Stimulated activated CD4-positive, alpha-beta T cell treated with anti-CD3 and anti-CD28 coated beads, Interleukin-1b, Interleukin-23, amount 100 ng/mL, for 1 hour (primary cell): ENCODE measurements at places on chromosomes 5 and 9.

GRCh38 chr9:123232332-123232731 is 36.1 kb downstream of the STRBP start:
- DNase-seq = no peak

DNA sequence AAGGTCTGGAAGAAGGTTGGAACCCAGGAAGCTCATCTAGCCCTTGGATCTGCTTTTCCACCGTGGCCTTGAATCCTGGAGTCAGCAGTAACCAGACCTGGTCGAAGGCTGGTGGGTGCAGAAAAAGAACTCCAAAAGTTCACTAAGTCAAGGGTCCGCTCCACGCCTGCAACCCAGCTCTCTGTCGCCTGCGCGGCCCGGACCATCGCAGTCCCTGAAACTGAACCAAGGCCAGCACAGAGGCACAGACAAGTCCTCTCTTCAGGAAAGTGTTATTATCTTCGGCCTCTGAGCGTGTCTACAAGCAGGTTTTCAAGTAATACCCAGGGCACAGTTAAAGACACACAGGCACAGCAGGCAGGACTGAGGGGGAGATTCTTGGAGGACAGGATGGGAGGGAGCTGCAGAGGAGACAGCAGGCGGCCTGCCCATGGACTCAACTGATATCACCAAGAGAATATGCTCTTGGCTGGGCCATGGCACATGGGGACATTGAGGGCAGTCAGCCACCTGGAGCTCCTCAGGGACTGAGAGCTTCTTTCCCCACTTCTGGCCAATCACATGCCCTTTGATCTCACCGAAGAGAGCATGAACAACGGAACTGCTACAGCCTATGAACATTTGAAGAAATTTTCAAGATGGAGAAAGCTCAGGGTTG is 45.8 kb upstream of the SEMA4D start:
- DNase-seq = no peak

DNA sequence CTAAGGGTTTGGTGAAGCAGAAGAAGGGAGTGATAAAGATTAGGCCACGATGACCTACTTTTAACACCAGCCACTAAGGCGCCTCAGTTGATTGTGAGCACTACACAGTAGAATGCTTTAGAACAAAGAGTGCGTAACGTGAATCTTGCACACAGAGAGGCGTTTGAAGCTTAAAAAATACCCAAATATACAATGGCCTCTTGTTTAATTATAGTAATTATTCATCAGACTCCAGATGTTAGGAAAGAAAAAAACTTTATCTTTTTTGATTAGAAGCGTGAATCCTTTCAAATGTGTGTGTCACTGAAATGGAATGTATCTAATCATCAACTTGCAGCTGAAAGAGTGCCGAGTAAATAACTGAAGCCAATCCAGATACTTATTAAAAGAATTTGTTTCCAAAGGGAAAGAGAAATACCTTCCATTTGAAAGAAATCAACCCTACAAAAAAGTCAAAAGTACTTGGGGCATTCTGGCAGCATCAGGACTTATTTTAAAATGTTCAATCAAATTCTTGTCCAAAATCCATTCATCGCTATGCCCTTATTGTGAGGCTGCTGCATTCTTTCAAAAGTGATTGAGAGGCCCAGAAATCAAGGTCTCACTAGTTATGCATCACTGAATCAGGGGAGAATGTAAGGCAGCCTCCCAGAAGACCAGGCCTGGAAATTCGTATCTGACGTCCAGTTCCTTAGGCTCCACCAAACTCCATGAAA is 337.5 kb downstream of the ZNF608 start:
- DNase-seq = no peak

- DNase-seq = no peak
These were observed 82.2 kb upstream of the HSPA9 start for GRCh38 chr5:138657360-138657759.

DNA sequence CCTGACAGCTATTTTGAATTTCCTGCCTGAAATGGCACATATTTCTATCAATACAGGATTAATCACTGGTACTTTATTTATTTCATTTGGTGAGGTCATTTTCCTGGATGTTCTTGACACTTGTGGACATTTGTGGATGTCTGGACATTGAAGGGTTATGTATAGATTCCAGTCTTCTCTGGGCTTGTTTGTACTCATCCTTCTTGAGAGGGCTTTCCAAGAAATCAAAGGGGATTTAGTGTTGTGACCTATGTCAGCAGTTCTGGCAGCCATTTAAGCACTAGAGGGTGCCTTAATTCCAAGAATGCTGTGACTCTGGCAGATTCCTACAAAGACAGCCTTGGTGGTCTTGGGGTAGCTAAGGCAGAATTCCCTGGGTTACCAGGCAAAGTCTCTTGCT is 259.7 kb downstream of the CSNK1G3 start:
- DNase-seq = no peak

DNA sequence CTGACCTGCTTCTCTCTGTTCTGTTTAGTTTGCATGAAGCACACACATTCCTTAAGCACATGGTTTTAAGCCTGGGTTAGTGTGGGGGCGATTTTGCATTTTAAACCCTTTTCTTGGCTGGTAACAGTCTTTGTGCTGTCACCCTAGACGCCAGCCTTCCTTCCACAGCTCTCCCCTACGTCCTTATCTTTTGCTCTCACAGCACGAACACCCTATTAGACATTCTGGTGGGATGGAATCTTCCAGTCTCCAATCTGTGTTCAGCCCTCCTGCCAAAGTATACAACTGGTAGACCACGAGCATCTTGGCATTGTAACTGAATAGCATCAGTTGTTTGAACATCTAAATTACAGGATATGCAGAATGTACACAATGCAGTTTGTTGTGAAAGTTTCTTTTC is 316.9 kb upstream of the IRX2 start:
- DNase-seq = no peak

DNA sequence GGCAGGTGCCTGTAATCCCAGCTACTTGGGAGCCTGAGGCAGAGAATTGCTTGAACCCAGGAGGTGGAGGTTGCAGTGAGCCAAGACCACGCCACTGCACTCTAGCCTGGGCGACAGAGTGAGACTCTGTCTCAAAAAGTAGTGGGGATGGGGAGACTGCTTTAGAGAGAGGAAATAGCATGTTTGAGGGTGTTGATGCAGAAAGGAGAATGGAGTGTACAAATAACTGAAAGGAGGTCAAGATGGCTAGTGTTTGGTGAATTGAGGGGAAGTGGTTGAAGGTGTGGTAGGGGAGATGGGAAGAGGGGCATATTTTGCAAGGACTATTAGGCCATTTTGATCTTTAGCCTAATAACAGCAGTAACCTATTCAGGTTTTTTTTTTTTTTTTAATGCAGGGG is 18.2 kb downstream of the TENT2 start:
- DNase-seq = no peak

DNA sequence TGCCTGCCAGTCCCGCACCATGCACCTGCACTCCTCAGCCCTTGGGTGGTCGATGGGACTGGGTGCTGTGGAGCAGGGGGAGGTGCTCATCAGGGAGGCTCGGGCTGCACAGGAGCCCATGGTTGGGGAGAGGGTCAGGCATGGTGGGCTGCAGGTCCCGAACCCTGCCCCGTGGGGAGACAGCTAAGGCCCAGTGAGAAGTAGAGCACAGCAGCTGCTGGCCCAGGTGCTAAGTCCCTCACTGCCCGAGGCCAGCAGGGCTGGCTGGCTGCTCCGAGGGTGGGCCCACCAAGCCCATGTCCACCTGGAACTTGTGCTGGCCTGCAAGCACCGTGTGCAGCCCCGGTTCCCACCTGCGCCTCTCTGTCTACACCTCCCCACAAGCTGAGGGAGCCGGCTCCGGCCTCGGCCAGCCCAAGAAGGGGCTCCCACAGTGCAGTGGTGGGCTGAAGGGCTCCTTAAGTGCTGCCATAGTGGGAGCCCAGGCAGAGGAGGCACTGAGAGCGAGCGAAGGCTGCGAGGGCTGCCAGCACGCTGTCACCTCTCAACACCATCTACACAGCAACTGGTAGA is 88.5 kb upstream of the ELAVL2 start:
- no peak for DNase-seq

DNA sequence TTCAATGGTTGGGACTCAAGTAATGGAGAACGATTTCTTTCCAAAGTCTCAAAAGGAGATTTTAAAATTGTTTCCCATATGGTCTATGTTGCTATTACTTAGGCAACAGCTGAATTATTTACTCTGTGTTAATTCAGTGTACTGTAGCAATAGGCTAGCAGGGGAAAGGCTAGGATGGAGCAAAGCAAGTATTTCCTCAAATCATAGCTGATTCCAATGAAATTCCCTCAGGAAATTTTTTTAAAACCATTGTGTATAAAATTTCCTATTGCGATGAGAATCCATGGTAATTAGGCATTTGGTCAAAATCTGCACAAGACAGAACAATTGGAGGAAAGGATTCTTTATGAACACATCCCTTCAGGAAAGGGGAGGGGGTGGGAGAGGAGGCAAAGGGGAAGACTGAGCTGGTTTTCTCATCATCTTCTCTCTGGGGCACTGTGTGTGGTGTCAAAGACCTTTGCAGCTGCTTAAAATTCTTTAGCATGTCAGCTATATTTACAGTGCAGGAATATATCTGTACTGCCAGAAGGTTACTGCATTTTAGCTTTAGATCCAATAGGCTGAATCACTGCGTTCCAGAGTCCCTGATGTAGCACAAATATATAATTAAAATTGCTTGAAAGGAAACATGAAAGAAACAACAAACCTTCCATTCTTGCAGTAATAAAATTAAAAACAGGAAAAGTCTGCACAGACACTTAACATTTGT is 95.3 kb downstream of the ZNF608 start:
- DNase-seq = no peak

DNA sequence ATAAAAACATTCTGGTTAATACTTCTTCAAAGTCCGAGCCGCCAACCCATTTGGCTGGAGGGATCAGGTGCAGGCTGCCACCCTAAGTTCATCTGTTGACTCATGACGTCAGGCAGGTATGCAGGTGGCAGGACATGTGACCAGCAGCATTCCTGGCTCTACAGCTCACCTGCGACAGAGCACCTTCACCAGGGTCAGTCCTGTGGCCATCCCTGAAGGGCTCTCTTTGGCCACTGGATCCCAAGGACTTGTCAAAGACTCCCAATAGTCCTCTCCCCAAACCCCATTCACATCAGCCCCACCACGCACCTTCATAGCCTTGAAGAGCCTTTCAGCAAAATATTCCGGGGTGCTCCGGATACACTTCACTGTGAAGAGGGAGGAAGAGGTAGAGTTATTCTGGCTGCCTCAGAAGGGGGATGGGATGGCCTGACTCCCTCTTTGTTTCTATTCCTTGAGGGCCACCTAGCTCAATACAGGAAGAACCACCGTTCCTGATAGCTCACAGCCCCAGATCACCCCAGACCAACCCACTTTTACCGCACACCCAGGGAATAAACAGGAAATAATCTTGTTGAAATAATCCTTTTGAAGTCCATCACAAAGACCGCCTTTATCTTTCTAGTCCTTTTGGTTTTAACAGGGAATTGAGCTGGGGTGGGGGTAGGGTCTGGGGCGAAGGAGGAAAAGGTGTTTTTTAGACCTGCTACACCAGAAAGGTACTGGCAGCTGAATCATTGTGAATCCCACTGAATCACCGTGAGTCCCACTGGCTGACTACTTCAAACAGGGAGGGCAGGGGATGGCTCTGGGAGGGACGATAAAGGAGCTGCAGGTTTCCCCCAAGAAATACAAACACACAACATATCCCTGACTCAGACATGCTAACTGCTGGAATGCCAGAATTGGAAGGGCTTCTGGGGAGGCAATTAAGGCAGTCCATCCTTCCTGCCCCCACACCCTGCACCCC is 26.4 kb downstream of the ANXA6 start:
- no peak for DNase-seq
